ENCODE measurements at places on chromosomes 16 and 17. TPM values are rescaled to one million over a fixed set of nuclear protein-coding genes. Genes with fewer than 3 reads are reported as not detected.
A peak's percentile ranks its signal among the peaks of the same experiment; 100 is the strongest.

DNA sequence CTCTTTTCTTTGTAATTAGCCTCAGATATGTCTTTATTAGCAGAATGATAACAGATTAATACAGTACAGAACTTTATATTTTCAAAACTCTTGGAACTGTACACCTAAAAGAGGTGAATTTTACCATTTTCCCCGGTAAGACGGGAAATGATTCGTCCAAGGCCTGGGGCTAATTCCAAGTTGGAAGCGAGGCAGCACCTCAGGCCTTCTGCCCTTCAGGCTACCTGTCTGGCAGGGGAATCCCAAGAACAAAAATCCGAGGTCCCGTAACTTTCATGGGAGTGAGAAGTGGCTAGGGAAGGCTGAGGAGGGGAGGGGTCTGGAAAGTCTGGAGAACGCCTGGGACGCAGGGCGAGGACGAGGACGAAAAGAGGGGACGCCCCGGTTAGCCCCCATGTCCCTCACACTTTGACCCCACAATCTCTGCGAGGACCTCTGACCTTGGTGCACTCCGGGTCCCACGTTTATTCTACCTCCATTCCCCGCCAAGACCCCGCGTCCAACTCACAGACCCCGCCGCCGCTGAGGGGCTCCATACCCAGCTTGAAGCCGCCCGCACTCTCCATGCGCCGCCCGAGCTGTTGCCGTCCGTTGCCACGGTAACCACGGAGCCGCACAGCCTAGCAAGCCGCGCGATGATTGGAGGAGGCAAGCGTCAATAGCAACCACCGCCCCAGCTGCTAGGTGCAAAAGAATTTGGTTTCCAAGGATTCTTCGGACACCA is at the start of gene HYDIN:
Gene HYDIN, minus strand, starts transcription at position 601 of the 724 bp plus-strand sequence. CDS start 43,827 bp downstream, outside the sequence.
- DNase-seq: peak; percentile 68

GRCh38 chr17:50240851-50241250 is 33.4 kb upstream of the TMEM92 start:
- DNase-seq: no peak

The CCR7 gene
- total RNA-seq: 0.84 TPM

The CCDC47 gene
- total RNA-seq: 62.7 TPM

The FDXR gene
- total RNA-seq: 4.0 TPM

All from aorta (tissue), 5 donors.